ENCODE measurements at places on chromosomes 7 and 10.

- DNase-seq = no peak
These were observed 336.5 kb upstream of the PRKCQ start for GRCh38 chr10:6916601-6917000.

DNA sequence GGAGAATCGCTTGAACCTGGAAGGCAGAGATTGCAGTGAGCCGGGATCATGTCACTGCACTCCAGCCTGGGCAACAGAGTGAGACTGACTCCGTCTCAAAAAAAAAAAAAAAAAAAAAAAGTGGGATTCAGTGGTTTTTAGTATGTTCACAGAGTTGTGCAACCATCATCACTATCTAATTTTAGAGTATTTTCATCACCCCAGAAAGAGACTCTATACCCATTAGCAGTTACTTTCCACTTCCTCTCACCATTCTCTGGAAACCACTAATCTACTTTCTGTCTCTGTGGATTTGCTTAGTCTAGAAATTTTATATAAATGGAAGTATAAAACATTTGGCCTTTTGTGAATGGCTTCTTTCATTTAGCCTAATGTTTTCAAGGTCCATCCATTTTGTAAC is 113.4 kb downstream of the ST7 start:
- DNase-seq = no peak

DNA sequence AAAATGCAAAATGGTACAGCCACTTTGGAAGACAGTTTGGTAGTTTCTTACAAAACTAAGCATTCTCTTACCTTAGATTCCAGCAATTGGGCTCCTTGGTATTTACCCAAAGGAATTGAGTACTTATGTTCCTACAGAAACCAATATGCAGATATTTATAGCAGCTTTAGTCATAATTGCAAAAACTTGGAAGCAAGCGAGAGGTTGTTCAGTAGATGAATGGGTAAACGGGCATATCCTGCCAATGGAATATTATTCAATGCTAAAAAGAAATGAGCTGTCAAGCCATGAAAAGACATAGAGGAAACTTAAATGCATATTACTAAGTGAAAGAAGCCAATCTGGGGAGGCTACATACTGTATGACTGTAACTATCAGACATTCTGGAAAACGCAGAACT is 926.7 kb downstream of the TYW1 start:
- no peak for DNase-seq

- DNase-seq = no peak
These were observed 14.0 kb upstream of the HBP1 start for GRCh38 chr7:107154826-107155225.

DNA sequence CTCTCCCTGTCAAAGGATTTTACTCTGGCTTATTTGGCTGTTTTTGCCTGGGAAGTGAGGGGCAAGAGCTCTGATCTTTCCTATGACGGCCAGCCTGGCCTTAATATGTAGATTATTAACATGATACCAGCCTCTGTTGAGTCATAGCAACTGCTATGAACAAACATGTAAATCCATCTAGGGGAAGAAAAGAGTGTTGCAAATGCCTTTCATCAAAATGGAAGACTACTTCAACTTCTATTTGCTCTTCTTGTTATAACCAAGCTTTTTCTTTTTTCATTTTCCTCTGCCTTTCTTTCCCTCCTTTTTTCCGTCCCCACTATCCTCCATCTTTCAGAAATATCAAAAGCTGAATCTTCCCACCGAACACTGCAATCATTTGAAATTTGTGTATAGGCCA is 46.6 kb downstream of the BTRC start:
- no peak for DNase-seq

DNA sequence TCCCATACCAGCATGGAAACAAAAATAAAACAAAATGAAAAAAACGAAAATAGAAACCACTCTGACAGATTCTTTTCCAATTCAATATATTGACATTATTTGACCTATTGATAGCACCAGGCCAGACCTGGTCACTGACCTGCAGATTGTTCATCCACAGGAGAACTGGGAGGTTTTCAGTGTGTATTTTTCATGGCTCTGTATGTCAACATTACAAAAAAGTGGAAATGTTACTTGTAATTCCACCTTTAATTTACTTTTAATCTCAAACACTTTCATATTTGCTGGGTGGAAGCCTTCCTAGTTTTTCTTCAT is 2.9 kb downstream of the HKDC1 start:
- no peak for DNase-seq

- no peak for DNase-seq
These were observed 90.7 kb downstream of the UNCX start for GRCh38 chr7:1323178-1324027.

GRCh38 chr7:50276483-50276882 is 28.0 kb upstream of the IKZF1 start:
- no peak for DNase-seq

GRCh38 chr10:65065278-65065677 is 1544.1 kb downstream of the REEP3 start:
- DNase-seq = no peak

- no peak for DNase-seq
These were observed at the start of gene NACAD for GRCh38 chr7:45088821-45089340. TSS of gene NACAD (minus strand) at chr7:45088969. CDS start at chr7:45088894, 75 bp downstream.

DNA sequence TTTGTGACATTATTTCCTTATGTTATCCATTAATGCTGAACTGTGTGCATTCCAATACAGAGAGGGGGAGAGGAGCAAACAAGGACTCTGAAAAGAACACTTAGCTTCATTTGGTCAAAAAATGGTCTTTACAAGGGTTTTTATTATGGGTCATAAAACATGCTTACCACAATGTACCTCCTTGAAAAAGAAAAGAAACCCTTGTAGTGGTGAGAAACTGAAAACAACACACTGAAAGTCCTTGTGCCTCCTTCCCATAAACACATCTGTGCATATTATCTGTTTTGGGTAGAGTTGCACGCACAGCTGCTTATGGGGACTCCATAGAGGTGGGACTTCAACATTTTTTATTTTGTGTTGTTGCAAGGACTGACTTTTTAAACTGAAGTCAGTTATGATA is 98.7 kb downstream of the CDK6 start:
- no peak for DNase-seq

- peak; percentile 9 for DNase-seq
These were observed 639.8 kb upstream of the FZD8 start for GRCh38 chr10:36281831-36282331.

DNA sequence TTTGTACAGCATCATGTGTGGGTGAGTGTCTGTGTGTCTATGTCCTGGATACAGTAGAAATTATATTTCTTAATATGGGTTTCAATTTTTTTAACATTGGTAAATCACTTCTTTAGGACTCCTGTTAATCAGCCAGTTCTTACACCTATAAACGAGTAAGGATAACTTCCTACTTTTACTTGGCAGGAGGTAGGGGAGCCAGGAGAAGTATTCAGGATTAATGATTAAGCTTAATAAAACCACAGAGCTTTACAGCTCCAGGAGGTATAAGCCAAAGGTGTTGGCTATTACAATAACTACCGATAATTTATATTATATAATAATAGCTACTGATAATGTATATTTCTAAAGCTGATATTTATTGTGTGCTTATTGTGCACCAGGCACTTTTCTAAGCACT is 1.7 kb upstream of the FAM3C start:
- DNase-seq = no peak

DNA sequence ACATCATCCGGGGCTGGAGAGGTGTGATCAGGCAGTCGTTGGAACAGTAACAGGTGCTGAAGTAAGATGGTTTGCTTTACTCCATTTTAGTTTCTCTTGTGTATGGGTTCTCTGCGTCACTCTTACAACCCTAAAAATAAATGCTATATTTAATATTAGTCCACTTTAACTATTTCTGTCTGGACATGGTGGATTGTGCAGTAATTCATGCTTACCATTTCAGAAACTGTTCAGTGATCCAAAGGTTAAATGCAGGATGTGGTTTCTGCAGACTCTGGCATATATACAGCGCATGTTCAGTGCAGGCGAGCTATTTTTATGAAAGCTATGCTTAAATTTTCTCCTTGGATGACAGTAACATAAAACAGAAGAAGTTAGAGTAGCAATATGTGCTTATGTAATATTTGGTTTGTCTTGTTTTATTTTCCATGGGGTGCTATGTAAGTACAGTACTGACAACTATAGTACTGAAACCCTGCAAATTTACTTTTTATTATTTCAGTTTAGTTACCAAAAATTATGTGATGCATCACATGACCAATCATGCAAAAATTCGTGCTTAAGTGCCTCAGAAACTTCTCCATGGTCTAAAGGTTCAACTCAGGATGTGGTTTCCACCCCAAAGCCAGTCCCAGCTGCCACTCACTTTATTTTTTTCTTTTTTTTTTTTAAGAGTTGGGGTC is 46.6 kb upstream of the GRID1 start:
- no peak for DNase-seq

Data from LHCN-M2 (cell line).